ENCODE measurements at places on chromosomes 5 and 9.
A peak's percentile ranks its signal among the peaks of the same experiment; 100 is the strongest.

DNA sequence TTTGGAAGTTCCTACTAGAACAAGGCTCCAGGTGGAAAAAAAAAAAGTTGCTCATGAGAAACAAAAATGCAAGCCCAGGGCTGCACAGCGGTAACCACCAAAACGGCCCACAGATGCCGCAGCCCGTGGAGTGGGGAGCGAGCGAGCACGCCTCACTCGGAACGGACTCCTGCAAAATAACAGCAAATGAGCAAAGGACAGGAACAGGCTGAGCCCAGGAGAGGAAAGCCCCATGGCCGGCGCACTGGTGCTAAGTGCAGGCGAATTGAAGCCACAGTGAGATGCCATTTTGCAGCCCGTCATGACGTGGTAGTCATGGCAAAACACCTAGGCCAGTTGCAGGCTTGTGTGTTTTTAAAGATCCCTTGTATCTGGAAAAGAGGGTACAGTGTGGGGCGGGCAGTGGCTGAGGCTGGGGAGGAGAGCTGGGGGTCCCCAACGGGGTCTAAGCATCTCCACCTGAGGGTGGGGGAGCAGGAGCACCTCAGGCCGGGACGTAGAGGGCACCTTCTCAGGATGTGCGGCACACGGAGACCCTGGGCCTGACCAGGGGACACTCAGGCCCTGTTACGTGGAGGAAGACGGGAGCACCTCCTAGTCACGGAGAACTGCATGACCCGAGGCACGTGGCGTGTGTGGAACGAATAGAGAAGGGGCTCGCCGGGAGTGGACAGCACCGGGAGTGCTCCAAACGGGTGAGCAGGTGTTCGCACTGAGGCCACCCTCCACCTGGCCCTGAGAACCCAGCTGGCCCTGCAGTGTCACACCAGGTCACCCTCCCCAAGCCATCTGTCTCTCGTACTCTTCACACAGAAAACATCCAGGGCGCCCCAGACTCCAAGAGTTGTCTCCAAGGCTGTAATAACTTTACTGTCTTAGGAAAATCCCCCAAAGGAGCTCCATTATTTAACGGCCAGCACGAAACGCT is 10.7 kb downstream of the GRM6 start:
- DNase-seq = no peak

DNA sequence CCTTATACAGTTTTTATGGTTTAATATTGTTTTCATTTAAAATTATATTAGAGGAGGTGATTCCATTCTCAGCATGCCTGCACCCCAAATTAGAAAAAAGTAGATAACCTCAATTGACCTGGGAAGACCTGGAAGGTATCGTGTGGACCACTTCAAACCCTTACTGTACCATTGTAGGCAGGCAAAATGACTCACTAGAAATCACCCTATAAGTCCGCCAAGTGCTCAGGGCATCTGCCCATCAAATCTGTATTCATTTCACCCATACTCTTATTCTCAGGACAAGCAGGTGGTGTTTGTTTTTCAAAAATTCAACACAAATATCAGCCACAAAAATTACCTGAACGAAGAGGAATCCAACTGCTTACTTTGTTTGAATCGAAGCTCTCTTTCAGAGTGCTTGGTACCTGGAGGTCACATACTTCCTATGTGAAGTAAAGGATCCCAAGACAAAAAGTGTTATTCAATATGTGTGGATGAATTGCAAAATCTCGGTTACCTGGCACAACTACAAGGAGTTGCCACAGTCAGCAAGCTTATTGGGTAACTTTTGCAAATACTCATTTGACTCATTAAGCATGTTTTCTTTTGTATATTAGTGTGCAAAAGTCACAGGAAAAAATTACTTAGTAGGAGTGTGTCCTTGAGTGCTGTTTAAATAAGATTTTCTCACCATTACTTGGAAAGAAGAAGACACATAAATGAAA is 216.2 kb downstream of the ENC1 start:
- no peak for DNase-seq

- DNase-seq = no peak
These were observed 3.0 kb upstream of the CRB2 start for GRCh38 chr9:123353041-123353440.

- no peak for DNase-seq
These were observed 18.5 kb downstream of the SLC12A7 start for GRCh38 chr5:1093361-1093760.

DNA sequence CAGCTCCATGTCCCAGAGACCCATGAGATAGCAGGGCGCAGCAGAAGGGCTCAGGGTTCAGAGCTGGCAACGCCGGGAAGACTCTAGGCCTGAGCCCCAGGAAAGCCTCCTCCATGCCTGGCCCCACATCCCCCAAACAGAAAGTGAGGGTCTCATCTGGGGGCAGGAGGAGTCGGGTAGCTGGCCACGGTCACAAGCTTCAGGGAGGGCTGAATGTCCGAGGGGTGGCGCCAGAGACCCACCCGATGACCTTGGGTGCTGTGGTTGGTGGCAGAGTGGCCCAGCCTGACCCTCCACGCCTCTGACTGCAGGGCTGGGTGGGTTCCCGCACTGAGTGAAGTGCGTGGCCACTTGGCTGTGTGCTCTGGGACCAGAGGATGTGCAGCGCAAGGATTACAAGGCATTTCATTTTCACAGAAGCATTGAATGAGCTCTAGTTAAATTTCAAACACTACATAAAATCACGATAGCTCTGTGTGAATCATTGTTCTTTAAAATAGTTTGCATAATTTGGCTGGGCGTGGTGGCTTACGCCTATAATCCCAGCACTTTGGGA is 3.0 kb downstream of the C8G start:
- DNase-seq = peak; percentile 81

DNA sequence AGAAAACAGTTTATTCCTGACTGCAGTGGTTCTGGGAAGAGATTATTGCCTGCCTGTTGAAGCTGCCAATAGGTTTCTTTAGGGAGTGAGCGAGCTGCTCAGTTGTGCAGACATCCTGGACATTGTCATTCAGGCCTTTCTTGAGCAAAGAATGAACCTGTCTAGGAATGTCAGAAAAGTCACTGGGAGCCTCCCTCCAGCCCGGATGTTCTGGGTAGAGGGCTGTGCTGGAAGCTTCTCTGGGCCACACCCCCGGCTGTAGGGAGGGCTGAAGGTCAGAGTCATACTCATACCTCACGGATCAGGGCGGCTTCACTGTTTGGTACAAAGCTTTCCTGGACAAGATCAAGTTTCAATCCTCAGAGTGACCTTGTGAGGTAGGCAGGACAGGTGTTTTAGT is 33.4 kb upstream of the TBC1D2 start:
- no peak for DNase-seq

- peak; percentile 15 for DNase-seq
These were observed 269.9 kb upstream of the PAPPA start for GRCh38 chr9:115883467-115884329.

GRCh38 chr5:170416526-170416925 is 27.4 kb upstream of the KCNMB1 start:
- DNase-seq = no peak

GRCh38 chr5:87605663-87606062 is 192.9 kb upstream of the CCNH start:
- DNase-seq = no peak

DNA sequence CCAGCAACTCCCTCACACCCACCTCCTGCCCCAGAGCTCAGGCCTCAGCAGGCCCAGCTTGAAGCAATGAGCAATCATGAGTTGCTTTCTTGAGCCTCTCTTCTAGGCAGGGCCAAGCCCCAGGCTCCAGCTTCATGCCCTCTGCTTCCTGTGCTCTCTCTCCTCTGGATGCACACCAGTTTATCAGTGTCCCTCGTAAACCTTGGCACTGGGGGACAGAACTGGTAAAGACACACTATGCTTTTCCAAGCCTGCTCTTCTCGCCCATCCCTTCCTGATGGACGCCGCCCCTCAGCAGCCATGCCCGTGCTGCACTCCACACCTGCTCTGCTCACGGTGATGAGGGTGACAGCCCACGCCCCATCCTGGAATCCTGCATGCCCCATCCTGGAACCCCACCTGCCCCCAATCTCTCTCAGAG is 49.4 kb upstream of the ORM1 start:
- DNase-seq = no peak

GRCh38 chr5:172101547-172102217 is 86.3 kb downstream of the STK10 start:
- no peak for DNase-seq

- no peak for DNase-seq
These were observed 14.6 kb downstream of the MRPS27 start for GRCh38 chr5:72305194-72306142.

DNA sequence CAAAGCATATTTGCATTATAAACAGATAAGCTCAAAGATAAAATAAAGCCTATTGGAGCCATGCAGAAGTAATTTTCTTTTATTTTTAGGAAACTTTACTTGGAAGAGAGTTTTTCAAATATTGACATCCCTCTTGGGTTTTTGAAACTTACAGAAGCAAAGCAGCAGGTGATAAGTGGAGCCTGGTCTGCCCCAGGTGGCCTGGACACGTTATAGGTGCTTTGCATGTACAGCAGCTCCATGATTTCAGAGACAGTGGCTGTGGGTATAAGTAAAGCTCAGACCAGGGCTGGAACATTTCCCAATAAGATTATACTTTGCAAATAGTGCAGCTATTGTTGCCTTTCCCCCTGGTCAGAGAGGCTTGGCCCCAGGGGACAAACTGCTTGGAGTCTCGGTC is 51.5 kb downstream of the CCDC192 start:
- no peak for DNase-seq

- no peak for DNase-seq
These were observed 20.1 kb upstream of the SLC36A1 start for GRCh38 chr5:151427258-151427657.

DNA sequence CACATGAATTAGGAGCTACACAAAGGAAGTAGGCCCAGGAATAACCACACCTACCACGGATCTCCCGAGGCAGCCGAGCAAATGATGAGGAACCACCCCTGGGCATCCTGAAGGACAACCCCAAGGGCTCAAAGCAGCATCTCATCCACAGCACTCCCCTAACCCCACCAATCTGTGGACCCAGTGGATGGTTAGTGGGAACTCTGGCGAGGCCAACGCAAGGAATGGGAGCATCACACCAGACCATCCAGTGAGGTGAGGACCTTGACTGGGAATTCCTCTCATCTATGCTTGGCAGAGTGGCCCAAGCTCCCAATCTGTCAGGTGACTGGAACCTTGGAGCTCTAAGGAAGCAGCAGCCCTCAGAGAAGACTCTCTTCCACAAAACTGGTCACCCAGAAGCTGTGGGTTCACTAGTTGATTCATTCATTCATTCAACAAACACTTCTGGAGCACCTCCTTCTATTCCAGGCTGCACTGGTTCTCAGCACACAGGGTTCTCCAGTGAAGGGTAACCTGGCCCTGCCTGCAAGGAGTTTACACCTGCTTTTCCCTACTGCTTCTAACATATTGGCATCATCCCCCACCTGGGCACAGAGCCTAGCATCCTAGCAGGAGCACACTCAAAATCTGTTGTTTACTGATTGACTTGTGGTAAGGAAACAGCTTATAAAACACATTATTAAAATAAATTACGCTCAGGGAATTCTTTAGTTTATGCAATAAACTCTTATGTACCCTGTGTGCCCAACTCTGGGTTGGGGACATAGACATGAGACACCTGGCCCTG is 4.9 kb downstream of the ACSL6 start:
- no peak for DNase-seq

- no peak for DNase-seq
These were observed 590.7 kb downstream of the ANXA1 start for GRCh38 chr9:73742412-73742811.

- DNase-seq = no peak
These were observed 9.4 kb upstream of the SPATA31D1 start for GRCh38 chr9:81979196-81979595.

- DNase-seq = no peak
These were observed 10.8 kb downstream of the ZNF618 start for GRCh38 chr9:113886933-113887332.

GRCh38 chr9:91211919-91212318 is 149.8 kb downstream of the AUH start:
- DNase-seq = no peak

DNA sequence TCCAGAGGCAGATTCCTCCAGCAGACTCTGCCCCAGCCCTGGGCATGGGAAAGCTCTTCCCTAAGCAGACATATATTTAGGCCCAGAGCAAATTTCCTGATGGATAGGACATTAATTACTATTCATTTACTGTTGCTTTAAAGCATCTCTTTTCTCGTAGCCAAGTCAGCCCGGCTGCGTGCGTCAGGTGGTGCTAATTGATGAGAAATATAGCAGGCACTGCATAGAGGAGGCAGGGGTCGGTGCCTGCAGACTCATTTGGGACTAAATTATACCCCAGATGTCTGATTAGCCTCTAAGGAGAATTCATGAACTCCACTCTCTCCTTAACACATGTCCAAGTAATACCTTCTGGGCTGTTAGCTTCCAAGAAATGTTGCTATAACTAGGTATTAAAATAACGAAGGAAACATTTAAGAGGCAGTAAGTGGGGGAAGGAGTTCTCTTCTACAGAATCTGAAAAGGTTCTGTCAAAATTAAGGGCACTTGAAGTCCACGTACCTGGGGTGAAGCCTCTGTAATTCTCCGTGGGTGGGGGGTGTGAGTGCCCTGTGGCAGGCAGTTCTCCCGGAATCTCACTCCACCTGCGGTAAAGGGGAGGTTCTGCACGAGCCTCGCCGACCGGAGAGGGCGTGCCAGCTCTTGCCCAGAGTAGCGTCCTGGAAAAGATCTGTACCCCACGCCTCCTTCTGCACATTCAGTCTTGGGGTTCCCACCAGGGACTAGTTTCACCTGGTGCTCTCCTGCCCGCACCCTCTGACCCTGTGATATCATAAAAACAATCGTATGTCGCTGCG is 115.9 kb upstream of the FCN2 start:
- no peak for DNase-seq

GRCh38 chr9:18189871-18190670 is 283.9 kb upstream of the ADAMTSL1 start:
- DNase-seq = no peak

- DNase-seq = no peak
These were observed 3.6 kb upstream of the BNIP1 start for GRCh38 chr5:173140769-173141168.

DNA sequence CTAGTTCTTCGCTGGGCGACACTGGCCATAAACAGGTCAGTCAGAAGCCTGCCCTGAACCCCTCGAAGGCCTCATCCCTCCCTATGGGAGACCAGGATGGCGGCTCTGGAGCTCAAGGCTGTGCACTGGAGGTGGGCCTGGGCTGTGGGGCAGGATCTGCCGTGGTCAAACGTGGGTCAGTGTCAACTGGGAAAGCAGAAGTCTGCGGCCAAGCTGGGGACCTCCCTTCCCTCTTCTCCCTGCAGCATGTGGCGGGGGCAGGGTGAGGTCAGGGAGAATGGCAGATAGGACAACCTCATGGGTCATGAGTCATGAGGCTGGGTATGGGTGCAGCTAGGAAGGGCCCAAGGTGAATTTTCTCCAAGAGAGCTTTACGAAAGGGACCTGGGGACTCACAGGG is 132.9 kb downstream of the RXRA start:
- no peak for DNase-seq

DNA sequence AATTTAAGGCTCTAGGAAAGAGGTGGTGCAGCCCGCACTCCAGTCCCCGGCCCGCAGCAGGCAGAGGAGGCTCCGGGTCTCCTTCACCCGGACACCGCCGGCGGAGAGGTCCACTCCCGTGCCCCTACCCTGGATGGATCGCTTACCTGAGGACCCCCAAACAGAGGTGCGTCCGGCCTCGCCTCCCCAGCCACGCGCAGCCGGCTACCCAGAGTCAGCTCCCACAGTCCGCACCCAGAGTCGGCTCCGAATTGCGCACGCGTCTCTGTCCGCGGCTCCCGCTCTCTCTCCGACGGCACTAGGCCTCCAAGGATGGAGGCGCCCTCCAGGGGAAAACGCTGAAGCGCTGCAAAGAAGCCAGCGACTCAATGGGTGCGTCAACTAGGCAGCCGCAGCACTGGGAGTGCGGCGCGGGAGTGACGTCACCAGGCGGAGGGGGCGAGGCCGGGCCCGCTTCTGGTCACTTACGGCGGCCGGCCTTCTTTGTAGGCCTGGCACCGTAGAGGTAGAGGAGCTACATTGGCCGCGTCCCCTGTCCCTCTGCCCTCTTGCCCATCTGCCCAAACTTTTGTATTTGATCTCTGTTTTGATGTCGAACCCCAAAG is at the start of gene ELP1:
TSS of gene ELP1 (minus strand) at position 407 of the 605 bp plus-strand sequence. CDS start 2,978 bp downstream, outside the sequence.
- peak; percentile 82 for DNase-seq

Measured in HuH-7.5 (cell line).